Uterus (tissue), 4 donors: ENCODE measurements at places on chromosomes 5 and 9. TPM values are rescaled to one million over a fixed set of nuclear protein-coding genes. Genes with fewer than 3 reads are reported as not detected.

GRCh38 chr9:89375191-89375760 is 57.0 kb downstream of the SECISBP2 start:
- DNase-seq, result no peak

DNA sequence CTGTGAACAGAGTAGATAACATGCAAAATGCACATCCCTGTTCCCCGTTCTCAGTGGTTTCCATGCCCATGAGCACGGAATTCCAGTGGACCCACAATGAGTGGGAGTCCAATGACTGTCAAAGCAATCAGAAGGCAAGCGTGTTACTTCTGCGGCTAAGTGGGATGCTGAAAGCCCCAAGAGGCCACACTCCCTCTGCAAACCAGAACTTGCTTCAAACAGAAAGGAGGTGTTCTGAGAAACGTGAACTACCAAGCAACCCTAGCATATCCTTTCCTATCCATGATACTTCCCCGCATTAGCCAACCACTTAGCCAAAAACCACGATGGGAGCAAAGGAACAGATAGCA is 21.7 kb upstream of the MVB12B start:
- no peak for DNase-seq

- no peak for DNase-seq
Observed at GRCh38 chr5:1634337-1634661, 110.5 kb upstream of the LPCAT1 start.

- no peak for DNase-seq
Observed at GRCh38 chr5:153168241-153168640, 322.2 kb upstream of the GRIA1 start.

CAMSAP1 gene
- 47.9 TPM for total RNA-seq

AP3S1 gene
- total RNA-seq, result 31.8 TPM

DNA sequence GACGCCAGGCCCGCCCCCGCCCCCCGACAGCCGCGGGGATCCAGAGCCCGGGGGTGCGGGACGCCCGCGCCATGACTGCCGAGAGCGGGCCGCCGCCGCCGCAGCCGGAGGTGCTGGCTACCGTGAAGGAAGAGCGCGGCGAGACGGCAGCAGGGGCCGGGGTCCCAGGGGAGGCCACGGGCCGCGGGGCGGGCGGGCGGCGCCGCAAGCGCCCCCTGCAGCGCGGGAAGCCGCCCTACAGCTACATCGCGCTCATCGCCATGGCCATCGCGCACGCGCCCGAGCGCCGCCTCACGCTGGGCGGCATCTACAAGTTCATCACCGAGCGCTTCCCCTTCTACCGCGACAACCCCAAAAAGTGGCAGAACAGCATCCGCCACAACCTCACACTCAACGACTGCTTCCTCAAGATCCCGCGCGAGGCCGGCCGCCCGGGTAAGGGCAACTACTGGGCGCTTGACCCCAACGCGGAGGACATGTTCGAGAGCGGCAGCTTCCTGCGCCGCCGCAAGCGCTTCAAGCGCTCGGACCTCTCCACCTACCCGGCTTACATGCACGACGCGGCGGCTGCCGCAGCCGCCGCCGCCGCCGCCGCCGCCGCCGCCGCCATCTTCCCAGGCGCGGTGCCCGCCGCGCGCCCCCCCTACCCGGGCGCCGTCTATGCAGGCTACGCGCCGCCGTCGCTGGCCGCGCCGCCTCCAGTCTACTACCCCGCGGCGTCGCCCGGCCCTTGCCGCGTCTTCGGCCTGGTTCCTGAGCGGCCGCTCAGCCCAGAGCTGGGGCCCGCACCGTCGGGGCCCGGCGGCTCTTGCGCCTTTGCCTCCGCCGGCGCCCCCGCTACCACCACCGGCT is 1.0 kb downstream of the FOXE1 start:
- DNase-seq, result no peak

GPRIN1 gene
- total RNA-seq, result not detected

PCDHGA6 gene
- total RNA-seq, result 12.5 TPM

GRCh38 chr9:34123682-34124081 is 2.8 kb downstream of the DCAF12 start:
- no peak for DNase-seq

GRCh38 chr5:173534664-173535063 is 81.8 kb downstream of the BOD1 start:
- no peak for DNase-seq

DNA sequence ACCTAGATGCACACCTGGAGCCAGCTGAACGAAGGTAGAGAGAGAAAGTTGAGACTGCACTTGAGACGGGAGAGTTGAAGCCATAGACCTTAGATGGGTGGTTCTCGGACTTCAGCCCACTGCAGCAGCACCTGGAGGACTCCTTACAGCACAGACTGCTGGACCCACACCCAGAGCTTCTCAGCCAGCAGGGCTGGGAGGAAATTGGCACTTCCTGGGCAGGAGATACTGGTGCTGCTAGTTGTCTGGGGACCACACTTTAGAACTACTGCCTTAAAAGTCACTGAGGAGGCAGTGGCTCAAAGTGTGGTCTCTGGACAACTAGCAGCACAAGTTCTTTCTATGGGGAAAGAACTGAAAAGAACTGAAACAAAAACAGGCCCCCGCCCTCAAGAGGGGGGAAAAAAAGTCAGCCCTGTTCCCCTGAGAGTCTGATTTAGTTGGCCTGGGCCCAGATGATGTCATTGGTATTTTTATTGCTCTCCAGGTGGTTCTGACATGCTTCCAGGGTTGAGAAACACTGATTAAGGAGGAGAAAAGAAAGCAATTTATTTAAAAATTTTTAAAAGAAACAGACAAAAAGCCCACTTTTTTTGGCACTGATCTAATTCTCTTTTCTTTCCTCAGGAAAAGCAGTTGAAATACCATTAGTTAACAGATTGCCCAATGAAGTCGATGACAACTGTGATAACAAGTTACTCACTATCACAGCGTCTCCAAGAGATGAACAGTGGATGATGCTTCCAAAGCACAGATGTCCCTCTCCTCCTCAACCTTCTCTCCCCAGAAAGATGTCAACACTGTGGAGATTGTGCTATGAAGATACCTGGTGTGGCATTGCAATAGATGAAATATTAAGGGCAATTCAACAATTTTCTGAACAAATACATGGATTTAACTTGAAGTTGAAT is 73.6 kb upstream of the ADAMTS16 start:
- DNase-seq, result no peak

PCDHA13 gene
- 2.1 TPM for total RNA-seq

DNA sequence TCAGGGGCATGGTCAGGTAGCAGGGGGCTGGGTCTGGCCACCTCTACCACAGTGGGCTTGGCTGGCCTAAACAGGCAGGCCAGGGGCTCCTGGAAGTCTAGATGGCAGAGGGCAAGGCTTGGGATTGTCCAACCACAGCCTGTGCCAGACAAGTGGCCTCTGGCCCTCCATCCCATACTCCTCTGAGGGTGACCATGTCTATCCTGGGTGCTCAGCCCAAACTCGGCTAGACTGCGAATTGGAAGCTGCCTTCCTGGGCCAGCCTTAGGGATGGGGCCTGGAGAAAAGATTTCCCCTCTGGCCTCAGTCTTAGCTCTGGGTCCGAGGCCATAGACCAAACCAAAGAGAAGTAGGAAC is 110.5 kb downstream of the PHF2 start:
- peak; percentile 2 for DNase-seq

- DNase-seq, result peak; percentile 90
Observed at GRCh38 chr5:67648201-67648671, 451.6 kb upstream of the CD180 start.

ATP6V0E1 gene
- total RNA-seq, result 139 TPM

ZSWIM6 gene
- total RNA-seq, result 4.1 TPM
